ENCODE measurements at places on chromosomes 16 and 17. TPM values are rescaled to one million over a fixed set of nuclear protein-coding genes. Genes with fewer than 3 reads are reported as not detected.

- no peak for DNase-seq
Measured at GRCh38 chr16:52584354-52585320, 37.7 kb upstream of the TOX3 start.

- no peak for DNase-seq
Measured at GRCh38 chr16:10265770-10266615, 83.8 kb upstream of the GRIN2A start.

DNA sequence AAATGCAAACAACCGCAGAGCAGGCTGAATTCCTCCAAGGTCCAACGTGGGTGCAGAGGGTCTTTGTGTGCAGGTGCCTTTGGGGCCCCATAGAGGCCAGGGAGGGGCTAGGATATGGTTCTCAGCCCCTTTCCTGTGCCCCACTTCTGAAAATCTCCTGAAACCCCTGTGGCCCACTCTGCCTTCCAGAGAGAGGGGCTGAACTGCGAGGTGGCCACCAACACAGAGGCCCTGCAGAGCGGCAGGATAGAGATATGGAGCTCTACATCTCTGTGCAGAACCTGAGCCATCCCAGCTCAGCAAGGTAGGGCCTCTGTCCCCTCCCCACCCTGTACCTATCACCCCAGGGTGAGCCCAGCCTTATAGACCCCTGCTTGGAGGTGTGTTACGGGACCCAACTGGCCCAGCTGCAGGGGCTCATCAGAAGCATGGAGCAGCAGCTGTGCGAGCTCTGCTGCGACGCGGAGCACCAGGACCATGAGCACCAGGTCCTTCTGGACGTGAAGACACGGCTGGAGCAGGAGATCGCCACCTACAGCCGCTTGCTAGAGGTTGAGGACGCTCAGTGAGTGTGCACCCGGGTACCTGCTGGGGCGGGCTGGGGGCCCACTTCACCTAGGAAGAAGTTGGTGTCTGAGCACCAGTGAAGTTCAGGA is 5.5 kb downstream of the USP6 start:
- DNase-seq: no peak

GRCh38 chr17:1762901-1763898 is 1.3 kb downstream of the SERPINF1 start:
- no peak for DNase-seq

DNA sequence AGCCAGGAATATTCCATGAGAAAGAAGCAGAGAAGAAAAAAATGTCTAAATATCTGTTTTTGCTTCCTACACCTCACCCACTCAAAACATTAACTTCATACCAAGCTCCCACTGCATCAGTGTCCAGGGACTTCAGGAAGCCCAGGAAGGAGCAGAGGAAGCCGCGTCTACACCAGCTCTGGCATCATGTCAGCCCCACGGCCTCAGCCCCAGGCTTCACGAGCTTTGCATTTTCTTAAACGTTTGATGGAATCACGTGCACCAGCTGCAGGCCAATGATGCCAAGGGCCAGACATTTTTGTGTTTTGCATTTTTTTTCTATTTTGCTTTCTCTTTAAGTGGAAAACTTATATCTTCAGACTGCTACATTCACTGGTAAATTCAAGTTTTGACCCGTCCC is 48.6 kb downstream of the CDRT4 start:
- DNase-seq: no peak

CIBAR2 gene
- total RNA-seq: not detected

All from left colon (tissue), 2 donors.